ENCODE measurements at places on chromosomes 6 and 20.

DNA sequence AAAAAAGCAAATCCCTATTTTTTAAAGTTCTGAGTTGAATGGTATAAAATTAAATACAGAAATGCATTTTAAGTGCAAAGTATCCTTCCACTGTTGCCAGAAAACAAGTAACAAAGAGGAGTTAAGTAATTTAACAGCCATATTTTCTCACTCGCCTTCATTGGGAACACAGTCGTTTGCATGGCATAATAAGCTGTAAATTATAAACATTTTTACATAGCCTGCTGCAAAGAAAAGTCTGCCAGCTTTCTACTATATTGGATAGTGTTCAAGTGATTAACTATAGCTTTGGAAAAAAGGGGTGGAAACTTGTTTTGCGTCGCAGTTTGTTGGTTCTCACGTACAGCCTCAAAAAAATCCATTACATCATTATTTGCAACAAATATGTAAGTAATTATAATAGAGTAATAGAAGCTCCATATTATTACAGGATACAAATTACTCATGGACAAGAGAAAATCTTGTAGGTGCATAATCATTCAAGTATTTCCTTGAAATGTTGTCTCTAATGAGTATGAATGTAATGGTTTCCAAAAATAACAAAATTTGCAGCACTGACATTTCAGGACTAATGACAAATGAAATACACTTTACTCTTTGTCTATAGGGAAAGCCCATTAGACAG is 139.3 kb downstream of the PDSS2 start:
- DNase-seq: no peak

- DNase-seq: no peak
Measured at GRCh38 chr6:83883240-83883639, 23.8 kb downstream of the CYB5R4 start.

DNA sequence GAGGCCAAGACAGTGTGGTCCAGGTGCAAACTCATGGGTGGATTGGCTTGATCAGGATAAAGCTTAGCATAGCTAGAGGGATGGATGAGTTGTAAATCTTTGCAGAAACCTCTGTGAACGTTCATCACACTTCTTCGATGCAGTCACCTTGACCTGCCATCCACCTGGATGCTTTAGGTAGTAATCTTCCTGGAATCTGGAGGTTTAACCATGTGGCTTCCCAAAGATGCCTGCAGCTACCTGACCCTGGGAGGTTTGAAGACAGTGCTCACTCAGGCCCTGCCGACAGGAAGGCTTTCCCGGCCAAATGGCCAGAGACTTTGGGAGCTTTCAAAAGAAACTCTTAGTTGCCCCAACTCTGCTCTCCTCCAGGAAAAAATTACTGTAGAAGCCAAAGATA is 55.4 kb upstream of the ERVFRD-1 start:
- DNase-seq: no peak

DNA sequence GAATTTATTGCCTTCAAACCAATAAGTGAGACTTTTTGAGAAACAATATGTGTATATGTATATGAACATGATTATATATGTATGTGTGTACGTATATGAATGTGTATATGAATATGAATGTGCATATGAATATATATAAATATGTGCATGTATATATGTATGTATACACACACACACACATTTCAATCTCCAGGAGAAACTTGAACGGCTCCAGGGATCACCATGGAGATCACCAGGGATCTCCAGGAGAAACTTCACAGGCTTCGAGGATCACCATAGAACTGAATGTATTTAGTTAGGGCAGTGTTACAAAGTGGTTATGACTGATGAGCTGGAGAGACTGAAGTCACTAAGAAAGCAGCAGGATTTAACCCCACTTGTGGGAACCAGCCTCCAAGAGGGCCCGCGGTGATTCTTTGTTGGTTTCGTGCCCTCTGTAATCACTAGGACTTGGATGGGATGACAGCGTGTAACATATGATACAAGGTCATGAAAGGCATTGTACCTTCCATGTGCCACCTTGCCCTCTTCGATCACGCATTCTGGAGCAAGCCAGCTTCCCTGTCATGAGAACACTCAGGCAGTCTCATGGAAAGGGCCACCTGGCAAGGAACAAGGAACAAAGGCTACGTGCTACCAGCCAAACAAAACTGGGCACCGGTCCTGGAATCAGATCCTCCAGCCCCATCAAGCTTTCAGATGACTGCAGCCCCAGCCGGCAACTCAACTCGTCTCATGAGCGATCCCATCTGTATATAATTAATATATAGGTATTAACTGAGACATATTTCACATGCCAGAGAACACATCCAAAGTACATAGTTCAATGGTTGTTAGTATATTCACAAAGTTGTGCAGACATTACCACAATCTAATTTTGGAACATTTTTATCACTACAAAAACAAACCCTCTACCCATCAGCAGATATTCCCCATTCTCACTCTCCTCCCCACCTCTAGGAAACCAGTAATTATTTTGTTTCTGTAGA is 8.6 kb downstream of the FAM50B start:
- no peak for DNase-seq

GRCh38 chr6:15481390-15482291 is 181.2 kb downstream of the DTNBP1 start:
- peak; percentile 35 for DNase-seq

GRCh38 chr6:71171497-71172070 is 117.0 kb upstream of the OGFRL1 start:
- DNase-seq: no peak

DNA sequence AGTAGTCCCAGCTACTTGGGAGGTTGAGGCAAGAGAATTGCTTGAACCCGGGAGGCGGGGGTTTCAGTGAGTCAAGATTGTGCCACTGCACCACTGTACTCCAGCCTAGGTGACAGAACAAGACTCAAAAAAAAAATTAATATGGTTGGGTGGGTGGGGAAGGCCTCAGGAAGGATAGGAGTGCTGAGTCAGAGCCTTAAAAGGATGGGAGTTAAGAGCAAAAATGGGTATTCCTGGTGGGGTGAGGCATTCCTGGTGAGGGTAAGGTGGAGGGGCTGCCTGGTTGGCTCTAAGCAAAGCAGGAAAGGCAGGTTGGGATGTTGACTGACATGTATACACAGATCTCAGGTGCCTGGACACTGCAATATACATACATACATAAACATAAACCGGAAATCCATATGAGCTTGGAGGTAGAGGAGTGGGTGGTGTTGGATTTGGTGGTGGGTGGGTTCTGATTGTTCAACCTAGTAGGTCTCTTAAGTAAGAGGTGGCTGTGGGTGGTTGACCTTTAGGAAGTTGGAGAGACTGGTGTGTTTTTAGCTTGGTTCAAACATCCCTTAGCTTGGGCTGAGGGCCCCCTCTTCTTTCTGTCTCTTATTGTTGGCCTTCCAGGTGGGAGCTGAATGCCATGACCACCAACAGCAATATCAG is 1.2 kb upstream of the RRP36 start:
- no peak for DNase-seq

- DNase-seq: no peak
Measured at GRCh38 chr20:50415021-50415515, 95.1 kb upstream of the PTPN1 start.

- peak; percentile 30 for DNase-seq
Measured at GRCh38 chr6:52839124-52840055, 1.2 kb downstream of the GSTA5 start.

GRCh38 chr6:37636801-37637561 is 60.7 kb downstream of the MDGA1 start:
- DNase-seq: no peak

GRCh38 chr6:1591926-1592325 is 17.8 kb upstream of the FOXC1 start:
- no peak for DNase-seq

GRCh38 chr20:63422653-63423052 is 49.8 kb downstream of the KCNQ2 start:
- DNase-seq: no peak

DNA sequence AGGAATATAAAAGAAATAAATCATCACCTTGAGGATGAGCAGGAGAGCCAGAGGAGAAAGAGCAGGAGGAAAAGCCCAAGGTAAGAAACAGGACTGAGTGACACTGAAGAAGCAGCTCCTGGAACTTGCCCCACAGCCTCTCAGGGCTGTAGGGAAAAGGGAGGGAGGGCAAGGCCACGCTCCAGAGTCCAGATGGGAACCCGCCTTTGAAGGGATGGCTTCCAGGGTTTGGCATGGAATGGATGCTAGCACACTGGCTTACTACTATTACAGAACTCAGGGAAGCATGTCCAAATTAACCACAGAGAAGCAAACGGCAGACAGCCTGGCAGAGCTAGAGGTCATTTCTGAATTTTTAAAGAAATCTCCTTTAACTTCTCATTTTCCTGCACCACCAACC is 26.8 kb downstream of the RALGAPA2 start:
- no peak for DNase-seq

DNA sequence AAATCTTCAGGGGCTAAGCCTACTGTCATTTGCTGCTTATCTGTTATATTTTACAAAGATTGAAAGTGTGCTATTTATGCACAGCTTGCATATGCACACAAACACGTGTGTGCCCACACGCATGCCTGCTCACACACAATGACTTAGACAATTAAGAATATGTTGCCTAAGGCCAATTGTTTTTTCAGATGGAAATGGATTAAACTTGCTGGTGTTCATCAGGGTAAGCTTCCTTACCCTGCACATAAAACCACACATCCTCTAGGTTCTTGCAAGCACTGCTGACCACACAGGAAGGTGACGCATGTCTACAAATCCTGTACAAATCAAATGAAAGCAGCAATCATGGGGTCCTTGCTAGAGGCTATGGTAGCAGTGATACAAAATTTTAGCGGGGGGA is 58.4 kb downstream of the GJA10 start:
- DNase-seq: peak; percentile 29

DNA sequence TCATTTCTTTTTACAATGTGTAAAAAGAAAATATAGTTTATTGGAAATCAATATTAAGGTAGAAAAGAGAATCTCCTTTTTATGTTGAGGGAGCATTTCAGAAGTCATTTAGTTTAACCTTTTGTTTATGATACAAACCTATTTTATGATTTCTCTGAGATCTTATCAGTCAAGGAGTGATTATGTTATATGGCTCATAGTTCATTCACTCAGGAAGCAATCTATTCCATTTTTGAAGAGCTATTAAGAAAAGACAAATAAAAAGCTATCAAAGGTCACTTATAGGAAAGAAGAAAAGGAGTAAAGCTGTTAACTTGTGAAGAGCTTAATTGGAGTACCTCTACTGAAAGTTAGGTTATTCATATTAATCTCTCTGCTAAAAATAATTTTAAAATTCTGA is 526.6 kb upstream of the JAG1 start:
- no peak for DNase-seq

- DNase-seq: no peak
Measured at GRCh38 chr6:43790031-43790430, 20.0 kb downstream of the VEGFA start.

- no peak for DNase-seq
Measured at GRCh38 chr6:6987749-6988148, 120.0 kb upstream of the RREB1 start.

- DNase-seq: no peak
Measured at GRCh38 chr20:3661814-3662665, 1.2 kb downstream of the GFRA4 start.

GRCh38 chr6:1400126-1400850 is 10.9 kb downstream of the FOXF2 start:
- DNase-seq: no peak

GRCh38 chr20:60101201-60101890 is 143.1 kb downstream of the CDH26 start:
- DNase-seq: no peak

DNA sequence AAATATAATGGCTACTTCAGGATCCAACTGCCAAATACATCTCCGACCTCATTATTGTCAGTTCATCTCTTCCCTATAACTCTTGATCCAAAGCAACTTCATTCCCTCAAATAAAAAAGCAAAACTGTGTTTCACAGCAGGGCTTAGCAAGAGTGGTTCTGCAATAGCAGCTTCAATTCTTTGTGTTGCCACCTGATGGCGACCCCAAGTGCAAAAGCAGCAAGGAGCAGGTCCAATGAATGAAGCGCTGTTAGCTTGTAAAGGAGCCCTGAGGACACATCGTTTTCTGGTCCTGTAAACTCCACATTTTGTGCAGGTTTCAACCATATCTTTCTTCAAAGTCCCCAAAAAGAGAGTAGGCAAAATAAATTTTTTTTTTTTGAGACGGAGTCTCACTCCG is 19.6 kb downstream of the RTN4IP1 start:
- no peak for DNase-seq

DNA sequence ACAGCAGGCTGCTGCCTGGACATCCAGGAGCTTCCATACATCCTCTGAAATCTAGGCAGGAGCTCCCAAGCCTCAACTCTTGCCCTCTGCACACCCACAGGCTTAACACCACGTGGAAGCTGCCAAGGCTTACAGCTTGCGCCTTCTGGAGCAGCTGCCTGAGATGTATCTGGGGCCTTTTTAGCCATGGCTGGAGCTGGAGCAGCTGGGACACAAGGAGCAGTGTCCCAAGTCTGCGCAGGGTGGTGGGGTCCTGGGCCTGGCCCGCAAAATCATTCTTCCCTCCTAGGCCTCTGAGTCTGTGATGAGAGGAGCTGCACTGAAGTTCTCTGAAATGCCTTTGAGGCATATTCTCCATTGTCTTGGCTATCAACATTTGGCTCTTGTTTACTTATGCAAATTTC is 255.0 kb downstream of the DLL1 start:
- peak; percentile 0 for DNase-seq

GRCh38 chr6:72653026-72653425 is 31.2 kb downstream of the KCNQ5 start:
- DNase-seq: no peak

DNA sequence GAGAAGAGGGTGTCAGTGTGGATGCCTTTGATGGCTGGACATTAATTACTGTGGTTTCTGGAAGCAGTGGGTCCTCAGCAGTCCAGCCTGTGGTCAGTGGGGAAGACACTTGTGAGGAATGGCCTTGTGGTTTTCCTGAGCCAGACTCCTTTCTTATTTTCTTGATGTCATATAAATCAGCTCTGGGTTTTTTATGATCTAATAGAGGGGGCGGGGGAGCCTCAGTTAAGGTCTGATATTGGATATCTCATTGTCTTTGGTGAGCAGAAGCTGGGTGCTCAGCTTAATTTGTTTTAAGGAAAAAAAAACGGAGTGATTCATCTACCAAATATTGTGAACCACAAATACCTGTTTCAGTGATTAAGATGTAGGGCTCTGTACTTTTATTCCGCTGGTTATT is 62.1 kb downstream of the OTOR start:
- no peak for DNase-seq

- no peak for DNase-seq
Measured at GRCh38 chr6:43452896-43453295, 2.5 kb downstream of the DLK2 start.

Data from activated naive CD4-positive, alpha-beta T cell treated with anti-CD3 and anti-CD28 coated beads, Interleukin-2, amount 50 U/mL, for 16 hours (primary cell).